Stimulated activated CD4-positive, alpha-beta T cell treated with anti-CD3 and anti-CD28 coated beads, Interleukin-4, amount 100 ng/mL, for 24 hours (primary cell): ENCODE measurements at places on chromosomes 6 and 20.
A peak's percentile ranks its signal among the peaks of the same experiment; 100 is the strongest.

GRCh38 chr6:163991321-163991720 lies 576.8 kb downstream of the QKI start:
- no peak for DNase-seq

GRCh38 chr6:125393449-125393858 lies 91.7 kb upstream of the HDDC2 start:
- no peak for DNase-seq

DNA sequence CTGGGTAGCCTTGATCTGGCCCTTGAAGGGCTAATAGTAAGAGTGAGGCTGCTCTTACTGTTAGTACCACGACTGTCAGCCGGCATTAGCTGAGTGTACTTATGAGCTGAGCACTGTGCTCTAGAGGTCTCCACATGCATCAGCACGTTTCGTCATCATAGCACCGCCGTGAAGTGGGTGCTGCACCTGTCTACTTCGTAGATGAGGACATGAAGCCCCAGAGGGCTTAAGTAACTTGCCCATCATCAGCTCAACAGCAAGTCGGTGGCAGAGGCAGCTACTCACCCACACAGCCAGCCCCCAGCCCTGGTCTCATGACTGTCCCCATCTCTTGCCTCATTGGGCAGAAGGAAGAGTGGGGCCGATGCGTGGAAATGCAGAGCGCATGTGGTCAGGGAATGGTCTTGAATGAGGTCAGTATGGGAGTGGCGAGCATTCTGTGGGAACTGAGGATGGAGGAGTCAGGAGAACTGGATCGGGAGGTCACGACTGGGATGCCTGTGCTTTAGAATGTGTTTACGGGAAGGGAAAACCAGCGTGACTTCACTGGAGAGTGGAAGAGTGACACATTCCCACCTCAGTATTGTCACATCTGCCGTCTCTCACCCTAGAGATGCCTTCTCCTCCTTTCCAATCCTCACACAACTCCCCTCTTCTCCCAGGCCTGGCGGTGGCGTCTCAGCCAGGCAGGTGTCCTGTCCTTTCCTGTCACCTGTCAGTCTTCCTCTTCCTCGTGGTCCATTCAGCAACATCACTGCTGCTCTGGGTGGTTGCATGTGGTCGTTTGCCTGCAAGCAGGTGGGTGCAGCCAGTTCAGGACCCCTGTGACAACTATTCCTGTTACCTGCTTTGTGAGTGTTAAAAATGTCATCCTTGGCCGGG lies 6.0 kb downstream of the SYTL3 start:
- DNase-seq, result no peak

- no peak for DNase-seq
Observed at GRCh38 chr6:126335210-126335609, 4.7 kb upstream of the CENPW start.

DNA sequence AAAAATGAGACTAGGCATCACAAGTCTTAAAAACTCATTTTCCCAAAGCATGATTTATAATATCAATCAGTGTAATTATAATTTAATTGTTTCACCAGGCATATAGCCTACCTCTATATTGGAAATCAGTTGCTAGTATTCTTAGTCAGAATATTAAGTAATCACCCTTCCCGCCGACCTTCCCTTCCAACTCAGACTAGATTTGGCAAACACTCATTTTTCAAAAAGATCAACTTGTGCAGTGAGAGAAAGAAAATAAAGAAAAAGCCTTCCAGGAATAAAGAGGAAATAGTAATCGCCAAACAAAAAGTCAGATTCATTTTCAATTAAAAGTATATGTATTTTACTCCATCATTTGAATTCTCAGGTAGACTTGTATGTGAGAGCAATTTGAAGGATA lies 1.9 kb upstream of the BMP5 start:
- DNase-seq, result no peak

DNA sequence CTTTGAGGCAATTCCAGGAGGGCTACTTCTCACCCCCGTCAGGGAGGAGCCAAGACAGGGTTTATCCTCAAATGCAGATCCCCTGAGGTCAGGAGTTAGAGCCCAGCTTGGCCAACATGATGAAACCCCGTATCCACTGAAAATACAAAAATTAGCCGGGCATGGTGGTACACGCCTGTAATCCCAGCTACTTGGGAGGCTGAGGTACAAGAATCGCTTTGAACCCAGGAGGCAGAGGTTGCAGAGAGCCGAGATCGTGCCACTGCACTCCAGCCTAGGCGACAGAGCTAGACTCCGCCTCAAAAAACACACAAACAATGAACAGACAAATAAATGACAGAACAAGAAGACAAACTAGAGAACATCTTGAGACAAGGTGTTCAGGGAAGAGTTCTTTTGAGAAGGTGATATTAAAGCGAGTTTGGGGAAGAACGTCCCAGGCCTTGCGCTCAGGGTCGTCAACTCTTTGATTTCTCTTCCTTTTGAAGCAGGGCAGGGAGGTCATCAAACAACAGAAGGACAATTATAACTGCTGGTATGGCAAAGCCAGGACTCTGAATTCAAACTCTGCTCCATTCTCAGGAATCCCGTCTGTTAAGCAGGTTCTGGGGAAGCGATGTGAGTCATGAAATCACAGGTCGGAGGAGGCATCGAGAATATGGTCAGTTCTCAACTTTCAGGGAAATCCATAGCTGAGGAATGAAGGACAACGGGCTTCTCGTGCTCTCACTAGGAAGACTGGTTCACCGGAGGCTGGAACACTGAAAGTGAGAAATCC lies 1.4 kb upstream of the RALY start:
- DNase-seq, result no peak

GRCh38 chr6:82840571-82840970 lies 225.1 kb downstream of the UBE3D start:
- no peak for DNase-seq

GRCh38 chr6:110878751-110879522 lies 4.4 kb downstream of the AMD1 start:
- peak; percentile 29 for DNase-seq

- DNase-seq, result no peak
Observed at GRCh38 chr20:3804254-3804751, 8.2 kb downstream of the CDC25B start.

DNA sequence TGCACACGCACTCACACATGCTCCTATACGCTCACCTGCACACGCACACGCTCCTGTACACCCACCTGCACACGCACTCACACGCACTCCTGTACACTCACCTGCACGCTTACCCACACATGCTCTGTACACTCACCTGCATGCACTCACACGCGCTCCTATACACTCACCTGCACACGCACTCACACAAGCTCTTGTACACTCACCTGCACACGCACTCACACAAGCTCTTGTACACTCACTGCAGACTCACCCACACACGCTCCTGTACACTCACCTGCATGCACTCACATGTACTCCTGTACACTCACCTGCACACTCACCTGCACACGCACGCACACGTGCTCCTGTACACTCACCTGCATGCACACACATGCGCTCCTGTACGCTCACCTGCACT lies 22.0 kb upstream of the TAF4 start:
- DNase-seq, result no peak

DNA sequence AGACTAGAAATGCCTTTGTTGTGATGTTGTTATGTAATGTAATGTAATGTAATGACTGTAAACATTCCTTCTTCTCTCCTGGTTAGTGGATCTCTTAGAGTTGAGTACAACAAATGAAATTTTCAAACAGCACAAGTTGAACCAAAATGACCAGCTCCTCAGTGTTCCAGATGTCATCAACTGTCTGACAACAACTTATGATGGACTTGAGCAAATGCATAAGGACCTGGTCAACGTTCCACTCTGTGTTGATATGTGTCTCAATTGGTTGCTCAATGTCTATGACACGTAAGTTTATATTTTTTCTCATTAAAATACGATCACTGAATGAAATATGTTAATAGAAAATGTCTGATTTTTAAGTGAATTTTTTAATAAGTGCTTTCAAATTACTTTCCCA lies 496.7 kb downstream of the UTRN start:
- no peak for DNase-seq

GRCh38 chr6:89716532-89716931 lies 78.0 kb upstream of the LYRM2 start:
- no peak for DNase-seq

DNA sequence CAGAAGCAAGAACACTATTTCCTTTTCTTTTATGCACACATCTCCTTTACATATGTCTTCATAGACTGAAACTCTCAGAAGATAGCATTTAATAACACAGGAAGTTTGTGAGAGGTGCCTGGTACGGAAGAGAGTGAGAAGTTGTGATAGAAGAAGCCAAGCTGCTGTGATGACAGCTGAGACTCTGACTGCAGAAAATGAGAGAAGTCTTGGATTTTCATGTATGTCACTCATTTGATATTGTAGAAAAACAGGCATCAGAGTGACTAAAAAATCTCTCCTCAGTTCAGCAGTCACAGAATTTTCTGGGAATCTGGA lies 154.9 kb upstream of the BMP2 start:
- DNase-seq, result no peak

DNA sequence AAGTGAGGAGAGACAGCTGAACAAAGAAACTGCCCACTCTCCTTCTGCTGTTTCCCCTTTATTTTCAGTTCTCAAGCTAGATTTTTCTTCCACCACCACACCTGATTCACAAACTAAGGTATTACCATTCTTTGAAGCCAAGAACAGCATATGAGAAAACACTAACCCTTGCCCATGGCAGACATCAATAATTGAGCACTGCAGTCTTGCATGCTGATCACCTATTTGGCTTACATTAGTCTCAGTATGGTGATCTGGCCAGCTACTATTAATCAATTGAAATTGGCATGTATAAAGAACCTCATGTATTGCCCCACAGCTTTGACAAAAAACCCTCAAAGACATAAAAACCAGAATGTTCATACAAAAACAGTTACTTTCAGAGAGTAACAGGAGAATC lies 166.3 kb downstream of the SAMD5 start:
- no peak for DNase-seq

GRCh38 chr6:48037946-48038345 lies 73.1 kb downstream of the PTCHD4 start:
- DNase-seq, result no peak

DNA sequence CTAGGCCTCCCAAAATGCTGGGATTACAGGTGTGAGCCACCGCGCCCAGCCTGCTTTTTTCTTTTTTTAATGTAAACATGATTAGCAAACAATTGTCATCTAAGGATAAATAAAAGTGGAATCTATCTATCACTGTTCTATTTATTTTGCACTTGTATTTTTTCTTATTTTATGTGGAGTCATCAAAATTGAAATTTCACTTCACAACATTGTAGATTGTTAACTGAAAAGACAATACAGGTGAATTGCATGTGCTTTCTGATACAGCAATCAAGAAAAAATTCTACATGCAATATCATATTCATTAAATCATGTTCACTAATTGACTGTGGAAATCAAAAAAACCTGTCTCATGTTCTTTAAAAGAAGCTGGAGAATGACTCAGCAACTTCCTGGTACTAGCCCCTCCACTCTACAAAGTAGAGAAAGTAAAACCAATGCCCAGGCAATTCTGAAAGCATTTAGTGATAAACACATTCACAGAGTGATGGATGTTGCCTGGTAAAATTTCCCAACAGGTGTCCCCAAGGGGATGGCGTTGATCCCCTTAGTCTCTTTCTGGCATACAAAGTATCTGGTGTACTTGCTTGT lies 10.7 kb upstream of the RFX6 start:
- no peak for DNase-seq

DNA sequence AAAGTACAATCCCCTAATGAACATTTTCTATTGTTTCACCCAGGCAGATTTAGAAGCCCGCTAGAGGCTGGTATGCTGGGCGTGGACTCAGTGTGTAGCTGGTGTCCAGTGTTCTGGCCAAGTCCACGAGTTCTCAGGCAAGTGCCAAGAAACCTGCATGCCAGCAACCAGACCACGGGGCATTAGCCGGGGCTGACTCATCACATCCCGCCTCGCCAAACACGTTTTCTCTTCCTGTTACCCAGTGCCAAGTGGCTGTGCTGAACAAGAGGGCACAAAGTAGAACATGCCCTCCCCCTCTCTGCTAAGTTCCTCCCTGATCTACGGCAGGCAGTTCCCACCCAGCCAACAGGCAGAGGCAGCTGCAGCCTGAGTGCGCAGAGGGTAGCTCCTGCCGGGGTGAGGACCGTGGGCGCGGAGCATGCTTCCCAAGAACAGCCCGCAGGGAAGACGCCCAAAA lies 29.6 kb downstream of the RAMACL start:
- no peak for DNase-seq

GRCh38 chr6:63476302-63476701 lies 96.0 kb upstream of the LOC128125822 start:
- DNase-seq, result no peak

- DNase-seq, result no peak
Observed at GRCh38 chr6:79004239-79004638, 73.8 kb downstream of the PHIP start.
